Brain (organoid and tissue), 16 donors: ENCODE measurements at places on chromosomes 7 and 10. TPM values are rescaled to one million over a fixed set of nuclear protein-coding genes. Genes with fewer than 3 reads are reported as not detected.

ABCA13 gene
- polyA plus RNA-seq = not detected

PON3 gene
- 0.56 TPM for polyA plus RNA-seq

TAS2R41 gene
- not detected for polyA plus RNA-seq

CNPY1 gene
- polyA plus RNA-seq = 0.97 TPM

KLF14 gene
- polyA plus RNA-seq = 0.83 TPM

TPST1 gene
- polyA plus RNA-seq = 14.6 TPM

PKD1L1 gene
- not detected for polyA plus RNA-seq

C10orf95 gene
- 0.53 TPM for polyA plus RNA-seq

PSTK gene
- 6.2 TPM for polyA plus RNA-seq

FAM25A gene
- not detected for polyA plus RNA-seq

ZDHHC4 gene
- 101 TPM for polyA plus RNA-seq

DRGX gene
- 0.12 TPM for polyA plus RNA-seq

OR2A5 gene
- not detected for polyA plus RNA-seq

EBF3 gene
- 22.3 TPM for polyA plus RNA-seq

ZPBP gene
- not detected for polyA plus RNA-seq

SMURF1 gene
- 12.1 TPM for polyA plus RNA-seq

FAM170B gene
- polyA plus RNA-seq = not detected

PTF1A gene
- polyA plus RNA-seq = not detected

TBC1D12 gene
- 6.0 TPM for polyA plus RNA-seq

GDF2 gene
- not detected for polyA plus RNA-seq

FOXI2 gene
- polyA plus RNA-seq = not detected

COL26A1 gene
- 3.7 TPM for polyA plus RNA-seq

URGCP gene
- polyA plus RNA-seq = 19.8 TPM

FAM241B gene
- polyA plus RNA-seq = 33.9 TPM

PTPRN2 gene
- 130 TPM for polyA plus RNA-seq

GATA3 gene
- polyA plus RNA-seq = not detected

OSBPL3 gene
- polyA plus RNA-seq = 11.7 TPM

CYP3A7 gene
- polyA plus RNA-seq = not detected

ZNF394 gene
- 10.6 TPM for polyA plus RNA-seq

LRIT1 gene
- polyA plus RNA-seq = not detected

SUGCT gene
- 1.1 TPM for polyA plus RNA-seq
